ENCODE measurements at places on chromosomes 7 and 10.

DNA sequence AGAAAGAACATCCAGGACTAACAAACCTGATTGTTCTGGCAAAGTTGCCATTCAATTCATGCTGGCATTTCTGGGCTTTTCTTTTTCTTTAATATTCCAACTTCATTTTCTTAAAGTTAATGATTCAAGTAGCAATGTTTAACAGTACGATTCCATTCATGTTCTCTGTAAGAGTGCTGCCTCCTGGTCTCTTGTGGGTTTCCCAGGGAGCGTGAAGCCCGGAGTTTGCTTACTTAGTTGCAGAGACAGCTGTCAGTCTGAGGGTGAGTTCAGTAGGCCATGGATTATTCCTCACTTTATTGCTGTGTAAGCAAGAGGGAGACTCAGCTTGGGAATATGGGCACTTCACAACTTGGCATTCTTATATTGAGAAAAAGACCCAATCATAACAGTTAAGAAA lies 142.2 kb downstream of the TWIST1 start:
- no peak for DNase-seq

GRCh38 chr7:70883750-70884439 lies 248.0 kb upstream of the GALNT17 start:
- no peak for DNase-seq

GRCh38 chr7:5685205-5685604 lies 96.3 kb downstream of the RNF216 start:
- no peak for DNase-seq

DNA sequence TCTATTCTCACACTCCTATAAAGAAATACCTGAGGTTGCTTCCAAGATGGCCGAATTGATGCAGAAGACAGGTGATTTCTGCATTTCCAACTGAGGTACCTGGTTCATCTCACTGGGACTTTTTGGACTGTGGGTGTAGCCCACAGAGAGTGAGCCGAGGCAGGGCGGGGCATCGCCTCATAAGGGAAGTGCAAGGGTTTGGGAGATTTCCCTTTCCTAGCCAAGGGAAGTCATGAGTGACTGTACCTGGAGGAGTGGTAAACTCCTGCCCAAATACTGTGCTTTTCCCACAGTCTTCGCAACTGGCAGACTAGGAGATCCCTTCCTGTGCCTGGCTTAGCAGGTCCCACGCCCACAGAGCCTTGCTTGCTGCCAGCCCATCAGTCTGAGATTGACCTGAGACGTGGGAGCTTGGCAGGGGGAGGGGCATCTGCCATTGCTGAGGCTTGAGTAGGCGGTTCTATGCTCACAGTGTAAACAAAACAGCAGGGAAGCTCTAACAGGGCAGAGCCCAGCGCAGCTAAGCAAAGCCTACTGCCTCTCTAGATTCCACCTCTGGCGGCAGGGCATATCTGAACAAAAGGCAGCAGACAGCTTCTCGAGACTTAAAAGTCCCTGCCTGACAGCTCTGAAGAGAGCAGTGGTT lies 152.2 kb downstream of the ARL4A start:
- no peak for DNase-seq

DNA sequence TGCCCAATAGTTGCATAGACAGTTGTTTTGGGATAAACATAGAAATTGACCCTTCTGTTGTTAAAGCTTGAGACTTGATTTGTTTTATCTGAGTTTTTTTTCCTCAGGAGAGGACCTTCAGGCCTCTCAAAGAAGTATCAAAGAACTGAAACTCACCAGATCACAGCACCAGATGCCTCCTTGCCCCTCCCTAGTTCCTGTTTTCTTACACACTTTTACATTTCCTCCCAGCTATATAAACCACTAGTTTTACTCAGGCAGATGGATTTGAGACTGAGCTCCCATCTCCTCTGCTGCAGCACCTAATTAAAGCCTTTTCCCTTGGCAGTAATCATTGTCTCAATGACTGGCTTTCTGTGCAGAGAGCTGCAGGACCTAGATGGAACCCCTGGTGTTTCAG lies 150.6 kb upstream of the NRG3 start:
- DNase-seq, result no peak

DNA sequence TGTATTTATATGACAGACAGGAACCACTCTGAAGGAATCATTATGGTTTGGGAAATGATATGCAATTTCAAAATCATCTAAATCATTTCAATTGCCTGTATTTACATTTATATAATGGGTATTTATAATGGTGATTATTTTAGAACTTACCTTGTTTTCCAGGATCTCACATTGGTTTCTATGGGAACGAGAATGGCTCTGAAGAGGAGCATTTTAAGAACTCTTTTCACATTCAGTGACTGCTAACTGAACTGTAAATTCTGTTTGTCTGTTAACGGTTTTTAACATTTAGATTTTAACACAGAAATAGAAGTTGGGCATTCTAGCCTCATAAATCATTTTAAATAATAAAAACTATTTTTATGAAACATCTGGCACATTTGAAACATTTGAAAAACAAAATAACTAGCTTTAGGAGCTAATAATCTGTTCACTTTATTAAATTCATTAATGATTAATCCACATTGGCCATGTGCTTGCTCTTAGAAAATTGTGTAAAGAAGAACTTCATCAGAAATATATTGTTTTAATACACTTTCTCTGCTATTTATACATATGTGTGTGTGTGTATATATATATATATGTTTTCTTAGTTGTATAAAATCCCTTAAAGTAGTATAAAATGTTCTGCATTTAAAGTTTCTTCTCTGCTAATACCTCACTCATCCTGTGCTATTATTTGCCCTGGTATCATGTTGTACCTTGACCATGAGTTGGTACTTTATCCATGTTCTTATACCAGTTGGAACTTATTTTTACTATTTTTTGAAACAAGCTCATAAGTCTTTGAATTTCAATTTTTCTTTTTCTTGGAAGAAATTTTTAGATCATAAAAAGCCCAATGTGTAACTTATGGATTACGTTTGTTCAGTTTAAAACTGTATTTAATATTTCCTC lies 8.7 kb upstream of the SEM1 start:
- DNase-seq, result no peak

DNA sequence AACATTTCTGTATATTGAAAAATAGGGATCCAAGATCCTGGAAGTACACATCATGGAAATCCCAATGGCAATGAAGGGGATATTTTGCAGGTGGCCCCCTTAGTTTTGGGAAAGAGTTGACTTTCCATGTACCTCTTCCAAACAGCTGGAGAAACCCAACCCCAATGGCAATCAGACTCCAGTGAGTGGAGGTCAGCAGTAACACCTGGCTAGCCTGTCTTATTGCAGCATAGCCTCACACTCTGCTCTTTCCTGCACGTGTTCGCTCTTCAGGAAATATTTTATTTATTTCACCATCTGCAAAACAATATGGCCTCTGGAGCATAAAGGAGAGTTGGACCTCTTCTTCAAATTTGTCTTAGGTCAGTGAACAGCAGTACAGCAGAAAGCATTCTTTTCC lies 340.0 kb upstream of the NRP1 start:
- DNase-seq, result no peak

- DNase-seq, result no peak
Measured at GRCh38 chr10:70774810-70775678, 10.1 kb downstream of the TBATA start.

DNA sequence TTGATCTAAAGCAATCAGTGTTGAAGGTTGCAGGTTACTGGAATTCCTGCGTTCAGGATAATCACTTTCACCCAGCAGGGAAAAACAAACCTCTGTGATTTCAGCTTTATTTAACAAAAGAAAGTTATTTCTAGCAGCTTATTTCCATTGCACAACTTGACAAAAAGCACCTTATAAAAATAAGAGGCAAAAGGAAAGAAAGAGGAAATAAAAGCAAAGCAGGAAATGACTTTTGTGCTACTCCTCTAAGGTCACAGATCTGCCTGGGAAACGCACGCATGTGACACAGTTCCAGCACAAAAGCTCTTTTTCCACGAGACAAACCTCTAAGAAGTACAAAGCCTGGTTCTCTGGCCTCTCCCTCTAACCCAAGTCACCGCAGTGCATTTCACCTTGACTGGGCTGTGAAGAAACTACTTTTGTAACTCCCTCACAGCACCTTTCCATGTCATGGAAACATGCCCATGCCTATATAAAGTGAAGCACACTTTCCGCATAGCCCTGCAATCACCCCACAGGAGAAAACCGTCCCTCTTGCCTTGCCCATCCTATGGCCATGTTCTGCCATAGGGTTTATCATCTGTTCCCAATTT lies 870 bp downstream of the ANK3 start:
- no peak for DNase-seq

DNA sequence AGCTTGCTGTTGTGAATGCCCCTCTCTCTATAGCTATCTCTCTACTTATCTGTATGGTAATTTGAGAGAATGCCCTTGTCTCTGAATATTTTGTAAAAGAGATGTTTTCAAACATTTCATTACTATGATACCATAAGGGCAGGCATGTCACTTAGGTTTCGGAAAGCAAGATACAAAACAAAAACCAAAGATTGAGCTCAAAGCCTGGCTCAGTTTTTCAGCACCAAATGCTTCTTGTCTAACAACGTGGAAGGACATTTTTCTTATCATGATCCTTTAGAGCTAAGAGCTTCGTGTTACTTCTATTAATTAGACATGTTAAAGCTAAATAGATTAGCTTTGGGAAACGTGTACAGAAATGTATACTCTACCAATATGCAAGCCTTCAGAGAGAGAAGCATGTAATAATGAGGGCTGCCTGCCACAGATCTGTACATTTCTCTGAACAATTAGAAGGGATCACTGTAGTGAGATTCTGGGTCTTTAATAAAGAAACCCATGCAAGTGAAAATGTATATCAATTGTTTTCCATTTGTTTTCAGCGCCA lies 148.9 kb downstream of the ARID5B start:
- DNase-seq, result no peak

DNA sequence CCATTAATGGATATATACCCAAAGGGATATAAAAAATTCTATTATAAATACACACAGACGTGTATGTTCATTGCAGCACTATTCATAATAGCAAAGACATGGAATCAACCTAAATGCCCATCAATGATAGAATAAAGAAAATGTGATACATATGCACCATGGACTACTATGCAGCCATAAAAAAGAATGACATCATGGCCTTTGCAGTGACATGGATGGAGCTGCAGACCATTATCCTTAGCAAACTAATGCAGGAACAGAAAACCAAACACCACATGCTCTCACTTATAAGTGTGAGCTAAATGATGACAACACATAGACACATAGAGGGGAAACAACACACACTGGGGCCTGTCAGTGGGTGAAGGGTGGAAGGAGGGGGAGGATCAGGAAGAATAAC lies 33.0 kb downstream of the POLR1F start:
- no peak for DNase-seq

- no peak for DNase-seq
Measured at GRCh38 chr10:93287775-93288174, 194.4 kb downstream of the MYOF start.

DNA sequence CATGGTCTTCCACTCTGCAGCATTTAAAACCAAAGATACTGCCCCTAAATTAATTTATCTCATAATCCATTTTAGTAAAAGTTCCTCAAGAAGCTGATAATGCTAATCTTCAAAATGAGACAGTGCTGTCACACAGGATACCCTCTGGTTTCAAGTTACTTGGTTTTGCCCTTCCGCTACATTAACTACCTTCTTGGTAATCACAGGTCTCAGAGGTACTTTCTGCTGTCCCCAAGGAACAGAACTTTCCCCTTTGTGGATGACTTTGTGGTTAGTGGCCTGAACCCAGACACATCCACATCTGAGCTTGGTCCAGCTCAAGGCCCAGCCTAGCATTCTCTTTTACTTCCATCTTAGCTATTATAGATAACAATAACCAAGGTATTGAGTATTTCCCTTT lies 88.8 kb upstream of the TMEM26 start:
- DNase-seq, result no peak

- no peak for DNase-seq
Measured at GRCh38 chr7:37329940-37330339, 118.7 kb downstream of the ELMO1 start.

DNA sequence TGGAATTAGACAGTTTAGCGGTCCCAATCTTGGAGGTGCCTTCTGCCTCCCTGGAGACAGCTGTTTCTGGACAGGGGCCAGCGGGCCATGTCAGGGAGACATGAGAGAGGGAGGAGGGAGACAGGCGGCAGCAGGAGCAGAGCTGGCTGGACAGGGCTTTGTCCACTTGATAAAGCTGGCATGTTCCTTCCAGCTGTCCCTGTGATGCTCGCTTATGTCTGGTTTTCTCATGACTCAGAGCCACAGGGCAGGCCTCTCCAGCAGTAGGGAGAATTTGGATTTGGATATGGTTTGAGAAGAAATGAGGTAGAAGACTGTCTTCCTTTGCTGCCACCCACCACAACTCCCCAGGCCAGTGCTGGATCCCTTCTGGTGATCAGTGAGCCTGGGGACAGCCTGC lies 51.7 kb upstream of the SORCS3 start:
- no peak for DNase-seq

DNA sequence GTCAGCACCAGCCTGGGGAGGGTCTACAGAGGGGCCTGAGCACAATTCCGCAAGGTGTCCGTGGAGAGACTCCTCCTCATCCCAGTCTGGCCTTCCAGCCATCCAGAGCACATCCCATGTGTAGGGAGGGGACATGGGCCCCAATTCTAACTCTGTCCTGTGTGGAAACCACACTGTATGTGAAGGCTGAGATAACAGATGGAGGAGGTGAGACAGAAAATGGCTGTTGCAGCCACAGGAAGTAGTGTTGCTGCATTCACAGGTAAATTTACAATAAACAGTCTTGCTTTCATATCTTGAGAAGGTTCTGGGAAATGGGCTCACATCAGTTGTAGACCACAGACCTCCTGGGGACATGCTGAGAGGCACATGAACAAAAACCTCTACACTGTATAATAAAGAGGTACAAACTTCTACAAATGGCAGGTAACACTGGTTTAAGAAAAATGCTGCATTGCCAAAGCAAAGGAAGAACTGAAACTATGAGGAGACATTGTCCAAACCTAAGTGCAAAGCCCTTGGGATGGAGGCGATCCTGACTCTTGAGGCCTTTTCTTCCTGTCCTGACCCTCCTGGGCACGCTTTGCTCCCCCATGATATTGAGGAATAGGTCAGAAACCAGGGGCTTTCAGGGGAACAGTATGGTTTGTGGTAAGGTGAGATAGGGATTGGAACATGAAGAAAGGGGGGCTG lies 21.6 kb upstream of the GIMAP2 start:
- DNase-seq, result no peak

- DNase-seq, result no peak
Measured at GRCh38 chr10:79023240-79024162, 45.3 kb upstream of the ZMIZ1 start.

DNA sequence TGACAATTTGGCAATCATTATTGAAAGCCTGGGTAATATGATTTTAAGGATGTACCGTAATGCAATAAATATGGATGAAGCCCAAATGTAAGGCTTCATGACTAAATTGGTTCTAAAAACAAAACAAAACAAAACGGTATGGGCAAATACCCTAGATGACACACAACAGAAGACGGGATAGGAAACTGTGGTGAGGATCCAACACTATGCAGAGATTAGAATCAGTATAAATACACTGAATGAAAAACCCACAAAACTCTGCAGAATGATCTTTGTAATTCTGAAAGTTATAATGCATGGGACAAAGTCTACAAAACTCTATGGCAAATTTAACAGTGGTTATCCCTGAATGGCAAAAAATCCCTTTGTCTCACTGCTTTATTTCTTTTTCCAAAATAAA lies 57.6 kb downstream of the MALSU1 start:
- DNase-seq, result no peak

GRCh38 chr10:74088722-74089121 lies 61.9 kb downstream of the AP3M1 start:
- DNase-seq, result no peak

GRCh38 chr7:2253525-2254244 lies 11.7 kb downstream of the NUDT1 start:
- DNase-seq, result no peak
